ENCODE measurements at places on chromosomes 5 and 9.

- DNase-seq: no peak
These were observed 1.2 kb downstream of the SMC5 start for GRCh38 chr9:70260007-70260443.

- DNase-seq: no peak
These were observed 35.6 kb downstream of the GPBP1 start for GRCh38 chr5:57209316-57210040.

- no peak for DNase-seq
These were observed 12.4 kb downstream of the CEL start for GRCh38 chr9:133074111-133074651.

- no peak for DNase-seq
These were observed 1.1 kb upstream of the ARSI start for GRCh38 chr5:150303660-150304386.

- DNase-seq: no peak
These were observed 132.4 kb downstream of the GCNT1 start for GRCh38 chr9:76591256-76591950.

DNA sequence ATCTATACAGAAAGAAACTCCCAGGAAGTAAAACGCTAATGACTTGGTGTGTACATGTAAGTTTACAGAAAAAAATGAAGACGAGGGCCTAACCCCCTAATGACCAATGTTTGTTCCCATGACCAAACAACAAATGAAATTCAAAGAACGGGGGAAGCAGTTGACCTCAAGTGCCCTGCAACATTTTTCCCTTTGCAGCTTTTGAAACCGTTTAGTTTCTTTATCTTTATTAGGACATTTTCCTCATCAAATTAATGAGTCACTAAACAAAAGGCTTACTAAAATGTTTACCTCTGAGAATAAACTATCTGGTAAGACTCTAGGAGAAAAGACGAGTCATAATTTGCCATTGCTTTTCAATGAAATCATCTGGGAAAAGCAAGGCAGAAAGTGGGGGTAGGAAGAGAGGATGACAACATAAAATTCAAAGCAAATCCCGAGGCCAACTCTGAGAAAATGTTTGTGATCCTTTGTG, 57.4 kb downstream of the LHFPL2 start:
- DNase-seq: no peak

GRCh38 chr5:54832045-54832444, 153.3 kb downstream of the ESM1 start:
- DNase-seq: no peak
